Activated CD8-positive, alpha-beta T cell treated with anti-CD3 and anti-CD28 coated beads, Interleukin-2, amount 10 ng/mL, durations not matched to agents 7 days and 5 days (primary cell): ENCODE measurements at places on chromosomes 7 and 10.

DNA sequence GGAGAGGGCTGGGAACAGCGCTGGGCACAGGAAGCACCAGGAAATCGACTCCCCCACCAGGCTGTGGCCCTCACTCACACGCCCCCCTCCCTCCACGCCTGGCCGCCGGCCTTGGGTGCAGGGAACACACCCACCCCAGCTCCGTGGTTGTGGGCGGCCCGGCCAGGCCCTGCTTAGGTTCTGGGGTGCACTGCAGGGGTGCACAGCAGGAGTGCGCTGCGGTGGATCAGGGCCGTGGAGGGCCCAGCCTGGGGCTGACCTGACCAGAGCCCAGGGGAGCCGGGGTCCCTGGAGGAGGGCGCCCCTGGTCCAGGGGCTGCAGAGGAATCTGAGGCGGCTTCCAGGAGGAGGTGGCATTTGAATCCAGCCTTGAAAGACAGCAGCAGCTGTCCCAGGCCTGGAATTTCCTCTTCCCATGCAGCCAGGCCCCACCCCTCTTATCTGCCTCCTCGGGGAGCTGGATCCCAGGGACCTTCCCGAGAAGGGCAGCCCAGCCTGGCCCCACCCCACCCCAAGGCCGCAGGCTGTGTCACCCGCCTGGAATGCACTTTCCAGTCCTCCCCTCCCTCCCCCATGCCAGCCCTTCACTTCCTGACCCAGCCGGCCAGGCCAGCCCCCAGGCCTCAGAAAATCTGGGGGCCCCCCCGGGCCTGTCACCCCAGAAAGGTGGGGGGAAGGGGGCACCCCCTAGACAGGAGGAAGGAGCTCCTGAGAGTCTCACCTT lies 18.4 kb upstream of the PDGFA start:
- no peak for DNase-seq

DNA sequence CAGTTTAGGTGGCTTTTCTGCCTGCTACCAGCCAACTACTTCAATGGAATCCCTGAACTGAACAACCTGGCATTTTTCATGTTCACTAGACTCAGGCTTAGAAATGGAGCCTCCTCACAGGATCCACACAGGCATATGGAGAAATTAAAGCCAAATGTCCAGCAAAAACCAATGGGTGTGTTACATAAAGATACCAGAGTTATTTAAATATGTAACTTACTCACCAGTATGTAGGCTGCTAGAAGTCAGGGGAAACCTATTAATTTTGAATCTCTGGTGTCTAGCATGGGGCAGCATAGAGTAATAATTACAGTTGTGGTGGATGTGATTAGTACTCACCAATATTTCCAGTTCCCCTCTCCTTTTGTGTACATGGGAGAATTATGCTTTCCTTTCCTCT lies 383.6 kb downstream of the LRMDA start:
- no peak for DNase-seq

DNA sequence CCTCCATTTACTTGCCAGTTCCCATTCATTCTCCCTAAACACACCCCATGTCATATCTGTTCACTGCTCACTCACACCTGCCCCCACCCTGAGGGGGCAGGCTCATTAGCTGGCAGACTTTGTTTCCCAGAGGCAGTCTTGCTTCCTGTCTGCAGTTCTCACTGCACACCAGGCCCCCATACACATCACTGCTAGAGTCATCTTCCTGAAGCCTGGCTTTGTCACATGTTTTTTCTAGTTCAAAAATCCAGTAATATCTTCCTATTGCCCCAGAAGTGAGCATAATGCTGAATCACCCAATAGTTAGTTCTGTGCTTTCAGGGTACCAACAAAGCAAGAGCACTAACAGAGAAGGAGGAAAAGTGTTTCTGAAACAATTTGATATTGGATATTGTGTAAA lies 1.9 kb downstream of the LRRC72 start:
- no peak for DNase-seq

DNA sequence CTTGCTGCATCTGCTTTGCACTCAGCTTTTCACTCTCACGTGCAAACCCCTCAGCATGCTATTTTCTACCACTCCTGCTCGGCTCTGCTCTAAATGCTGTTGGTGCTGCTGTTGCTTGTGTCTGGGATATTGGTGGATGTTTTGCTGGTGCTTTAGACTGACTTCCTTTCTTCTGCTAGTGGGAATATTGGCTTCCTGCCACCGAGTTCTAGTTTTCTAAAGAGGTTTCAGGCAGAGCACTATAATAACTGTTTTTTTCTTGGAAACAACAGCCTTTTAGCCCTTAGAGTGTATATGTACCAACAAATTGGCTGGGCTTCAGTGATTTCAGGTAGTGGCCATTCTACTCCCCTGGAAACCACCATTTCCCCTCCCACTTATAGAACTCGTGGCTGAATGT lies 27.8 kb downstream of the TMEM236 start:
- no peak for DNase-seq

- no peak for DNase-seq
Observed at GRCh38 chr10:30448092-30448491, 14.1 kb downstream of the MAP3K8 start.
